Muscle of leg (tissue), 16 donors: ENCODE measurements at places on chromosomes 6 and 20. TPM values are rescaled to one million over a fixed set of nuclear protein-coding genes. Genes with fewer than 3 reads are reported as not detected.

DNA sequence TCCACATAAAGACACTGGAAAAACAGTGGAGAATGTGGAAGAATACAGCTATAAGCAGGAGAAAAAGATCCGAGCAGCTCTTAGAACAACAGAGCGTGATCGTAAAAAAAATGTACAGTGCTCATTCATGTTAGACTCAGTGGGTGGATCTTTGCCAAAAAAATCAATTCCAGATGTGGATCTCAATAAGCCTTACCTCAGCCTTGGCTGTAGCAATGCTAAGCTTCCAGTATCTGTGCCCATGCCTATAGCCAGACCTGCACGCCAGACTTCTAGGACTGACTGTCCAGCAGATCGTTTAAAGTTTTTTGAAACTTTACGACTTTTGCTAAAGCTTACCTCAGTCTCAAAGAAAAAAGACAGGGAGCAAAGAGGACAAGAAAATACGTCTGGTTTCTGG is 57.1 kb downstream of the MAP3K4 start:
- DNase-seq = peak; percentile 95

- no peak for DNase-seq
These were observed 27.8 kb upstream of the ERVFRD-1 start for GRCh38 chr6:11139051-11139960.

DNA sequence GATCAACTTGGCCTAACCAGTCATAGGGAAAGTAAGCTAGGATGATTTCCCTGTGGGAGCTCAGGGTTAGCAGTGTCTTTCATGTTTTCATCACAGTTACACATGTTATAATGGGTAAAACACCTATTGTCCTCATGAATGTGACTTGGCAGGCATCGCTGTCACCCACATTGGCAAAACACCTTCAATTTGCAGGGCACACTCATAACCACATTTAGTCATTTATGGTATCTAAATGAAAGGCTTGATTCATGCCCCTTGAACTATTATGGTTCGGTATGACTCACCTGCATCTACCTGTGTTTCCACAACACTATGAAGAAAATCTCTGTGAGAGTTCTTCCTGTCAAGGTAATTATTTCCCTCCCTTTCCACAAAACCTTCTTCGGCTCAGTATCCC is 49.2 kb downstream of the FRK start:
- DNase-seq = no peak

DNA sequence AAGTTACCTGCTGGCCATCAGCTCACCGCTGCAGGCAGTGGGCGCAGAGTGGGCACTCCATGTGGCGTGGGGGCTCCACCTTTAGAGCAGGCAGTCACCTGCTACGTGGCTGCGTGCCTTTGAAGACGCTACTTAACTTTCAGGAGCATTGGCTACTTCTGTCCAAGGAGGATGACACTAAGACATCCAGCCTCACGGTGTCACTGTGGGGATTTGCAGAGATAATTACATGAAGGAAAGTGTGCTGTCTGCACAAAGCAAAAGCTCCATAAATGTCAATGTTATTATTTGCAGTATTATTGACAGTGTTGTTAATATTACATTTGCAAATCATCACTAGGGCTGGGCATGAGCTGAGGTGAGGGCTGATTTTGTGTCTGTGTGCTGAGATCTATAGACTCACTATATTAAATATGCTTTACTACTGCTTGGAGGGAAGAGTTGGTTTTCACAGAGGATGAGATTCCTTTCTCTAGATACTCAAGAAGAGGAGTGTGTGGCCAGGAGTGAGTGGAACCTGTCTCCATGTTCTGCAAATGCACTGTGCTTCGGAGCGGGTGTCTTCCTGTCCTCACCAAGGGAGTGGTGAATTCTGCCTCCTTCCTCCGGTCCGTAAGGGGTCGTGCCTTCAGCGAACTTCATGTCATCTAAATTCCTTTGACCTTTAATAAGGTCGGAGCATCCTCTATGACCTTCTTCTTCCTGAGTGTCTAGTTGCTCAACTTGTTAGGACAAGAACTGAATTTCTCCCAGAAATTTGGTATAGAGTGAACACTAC is 165.8 kb upstream of the SYNDIG1 start:
- peak; percentile 24 for DNase-seq

GRCh38 chr6:118627724-118628123 is 23.7 kb downstream of the CEP85L start:
- DNase-seq = no peak

The OR12D3 gene
- not detected for total RNA-seq

DNA sequence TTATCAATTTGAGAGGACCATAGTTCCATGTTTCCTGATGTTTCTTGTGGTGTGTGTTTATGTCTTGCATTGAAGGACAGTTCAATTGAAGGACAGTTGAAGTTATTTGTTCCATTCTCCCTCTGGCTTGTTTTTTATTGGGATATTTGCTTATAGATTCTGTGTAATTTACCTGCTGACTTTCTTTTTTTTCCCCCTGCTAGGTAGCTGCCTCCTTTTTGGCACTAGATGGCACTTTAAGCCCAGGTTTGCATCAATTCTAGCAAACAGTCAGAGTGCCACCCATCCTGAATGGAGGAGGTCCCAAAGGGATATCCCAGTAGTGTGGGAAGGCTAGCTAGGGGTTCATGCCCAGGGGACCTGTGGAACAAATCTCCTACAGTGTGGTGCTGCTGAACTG is 78.1 kb downstream of the CFAP61 start:
- no peak for DNase-seq

DNA sequence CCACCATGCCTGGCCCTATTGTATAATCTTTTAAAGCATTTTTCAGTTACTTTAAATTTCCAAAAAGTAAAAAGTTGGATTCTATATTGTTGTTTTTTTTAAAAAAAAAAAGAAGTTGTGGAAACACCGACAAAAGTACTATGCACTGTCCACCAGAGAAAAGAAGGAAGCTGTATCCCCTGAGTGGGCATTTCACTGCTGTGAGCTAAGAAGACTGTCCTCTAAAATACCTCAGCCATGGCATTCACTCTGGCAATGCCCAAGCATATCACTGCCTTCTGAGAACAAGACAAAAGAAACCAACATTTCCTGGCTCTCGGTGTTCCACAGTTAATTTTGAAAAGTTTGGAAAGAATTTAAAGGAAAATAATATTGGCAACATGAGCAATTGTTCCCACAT is 117.8 kb downstream of the IPCEF1 start:
- DNase-seq = no peak

DNA sequence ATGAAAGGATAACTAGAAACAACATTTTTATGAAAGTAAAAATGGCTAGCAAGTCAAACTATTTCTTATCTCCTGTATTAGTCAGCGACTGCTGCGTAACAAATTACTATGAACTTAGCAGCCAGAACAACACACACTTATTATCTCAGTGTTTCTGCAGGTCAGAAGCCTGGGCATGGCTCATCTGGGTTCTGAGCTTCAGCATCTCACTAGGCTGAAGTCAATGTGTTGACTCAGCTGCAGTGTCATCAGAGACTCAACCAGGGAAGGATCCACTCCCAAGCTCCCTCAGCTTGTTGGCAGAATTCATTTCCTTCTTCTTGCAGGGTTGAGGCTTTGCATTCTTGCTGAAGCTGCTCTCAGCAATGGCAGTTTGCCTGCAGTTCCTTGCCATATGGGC is 33.2 kb upstream of the IGF2R start:
- no peak for DNase-seq

GRCh38 chr20:834151-834746 is 734 bp downstream of the FAM110A start:
- no peak for DNase-seq

The PROCR gene
- total RNA-seq = 51.9 TPM

DNA sequence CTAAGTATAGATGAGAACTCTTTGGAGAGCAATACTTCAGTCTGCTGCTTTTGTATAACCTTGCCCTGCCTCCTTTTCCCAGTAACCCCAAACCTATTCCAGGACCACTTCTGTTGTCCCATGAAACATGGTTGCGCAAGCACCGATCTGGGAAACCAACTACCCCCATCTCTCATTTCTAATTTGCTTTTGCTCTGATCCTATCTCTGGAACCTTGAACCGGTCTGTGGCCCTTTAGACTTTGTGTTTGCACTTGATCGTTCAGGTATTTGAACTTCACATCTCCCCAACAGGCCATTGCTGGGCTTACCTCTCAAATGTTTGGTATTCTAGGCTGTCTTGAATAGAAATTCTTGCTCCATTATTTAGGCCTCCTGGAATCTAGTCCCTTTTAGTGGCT is 25.0 kb downstream of the L3MBTL3 start:
- no peak for DNase-seq

- DNase-seq = peak; percentile 28
These were observed at the start of gene WFDC10A for GRCh38 chr20:45629496-45630100. Gene WFDC10A (plus strand): TSS chr20:45629739. CDS start chr20:45629814, 75 bp downstream.

The DDO gene
- total RNA-seq = 0.49 TPM

DNA sequence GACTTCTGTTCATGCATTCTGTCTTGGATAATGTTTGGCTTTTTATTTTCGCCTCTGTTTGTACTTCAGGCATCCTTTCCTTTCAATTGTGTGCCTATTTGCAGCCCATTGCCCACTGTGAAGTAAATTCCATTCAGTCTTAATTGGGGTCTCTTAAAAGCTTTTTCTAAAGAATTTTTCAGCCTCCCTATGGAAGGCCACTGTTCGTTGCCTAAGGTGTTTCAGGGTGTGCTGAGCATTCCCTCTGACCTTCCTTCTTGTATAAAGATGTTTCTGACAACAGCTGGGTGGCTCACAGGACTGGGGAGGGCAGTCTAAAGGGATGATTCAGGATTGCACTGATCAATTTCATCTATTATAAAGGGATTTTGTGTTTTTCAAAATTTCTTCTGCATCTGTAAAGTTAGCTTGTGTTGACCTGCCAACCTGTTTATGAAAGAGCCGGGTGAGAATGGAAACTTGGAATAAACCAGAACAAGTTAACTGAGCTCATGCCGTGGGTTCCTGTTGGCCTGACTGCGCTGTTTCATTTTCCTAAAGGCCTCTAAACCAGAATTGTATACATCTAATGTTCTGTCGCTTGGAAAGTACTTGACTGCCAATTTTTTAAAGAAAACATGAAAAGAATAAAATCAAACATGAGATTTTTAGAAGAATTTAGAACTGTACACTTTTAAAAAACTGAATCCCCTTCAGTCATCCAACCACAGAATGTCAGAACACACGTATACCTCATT is 14.3 kb downstream of the PHACTR2 start:
- peak; percentile 89 for DNase-seq

- DNase-seq = no peak
These were observed 127.7 kb downstream of the DHX35 start for GRCh38 chr20:39089797-39090196.

The SNX5 gene
- total RNA-seq = 78.9 TPM

The SYNDIG1 gene
- total RNA-seq = 2.5 TPM

DNA sequence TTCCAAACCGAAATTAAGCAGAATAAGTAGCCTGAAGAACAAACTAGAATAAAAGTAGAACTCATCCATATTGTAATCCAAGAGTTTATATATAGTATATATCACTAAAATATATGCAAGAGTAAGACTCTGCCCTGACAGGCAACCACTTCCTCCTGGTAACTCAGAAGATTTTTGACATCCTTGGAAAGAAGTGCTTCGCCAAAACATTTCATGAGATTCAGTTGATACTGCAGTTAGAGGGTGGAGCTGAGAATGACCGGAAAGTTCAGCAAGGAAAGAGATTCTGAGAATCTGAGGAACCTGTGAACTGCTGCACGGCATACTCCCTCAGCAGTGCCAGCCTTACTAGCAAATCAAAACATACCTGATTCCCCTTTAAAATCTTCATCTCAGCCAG is 79.6 kb downstream of the CDK19 start:
- DNase-seq = no peak

DNA sequence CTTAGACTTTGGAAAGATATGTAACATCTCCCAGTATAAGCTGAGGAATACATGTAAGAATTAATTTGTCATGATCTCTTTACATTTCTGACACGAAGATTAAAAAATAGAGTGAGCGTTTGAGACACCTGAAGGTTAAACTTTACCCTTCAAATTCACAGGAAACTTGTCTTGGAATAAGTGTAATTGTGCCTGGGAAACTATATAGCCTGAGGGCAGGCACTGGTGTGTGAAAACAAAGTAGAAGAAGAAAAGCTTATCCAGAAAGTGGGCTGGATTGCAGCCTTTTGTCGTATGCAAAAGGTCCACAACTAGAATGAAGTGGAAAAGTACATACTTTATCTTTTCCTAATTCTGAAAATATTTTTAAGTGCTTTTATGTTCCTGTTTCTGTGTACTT is 275.7 kb upstream of the TCF21 start:
- DNase-seq = peak; percentile 39
